Stimulated activated CD4-positive, alpha-beta T cell treated with anti-CD3 and anti-CD28 coated beads, Interleukin-15, amount 100 ng/mL, for 48 hours (primary cell): ENCODE measurements at places on chromosomes 7 and 10.

DNA sequence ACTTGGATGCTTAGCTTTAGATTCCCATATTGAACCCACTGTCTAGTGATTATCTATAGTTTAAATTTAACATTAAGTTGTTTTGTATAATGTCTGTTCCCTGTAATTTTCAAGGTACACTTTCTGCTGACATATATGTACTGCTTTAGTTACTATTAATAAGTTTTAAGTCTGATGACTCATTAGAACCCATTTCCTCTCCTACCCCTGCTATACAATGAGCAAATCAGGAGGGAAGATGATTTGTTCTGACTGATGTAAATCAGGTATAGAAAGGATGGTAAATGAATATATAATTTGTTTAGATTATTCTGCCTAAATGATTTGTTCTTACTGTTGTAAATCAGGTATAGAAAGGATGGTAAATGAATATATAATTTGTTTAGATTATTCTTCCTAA lies 691.8 kb downstream of the NXPH1 start:
- no peak for DNase-seq

DNA sequence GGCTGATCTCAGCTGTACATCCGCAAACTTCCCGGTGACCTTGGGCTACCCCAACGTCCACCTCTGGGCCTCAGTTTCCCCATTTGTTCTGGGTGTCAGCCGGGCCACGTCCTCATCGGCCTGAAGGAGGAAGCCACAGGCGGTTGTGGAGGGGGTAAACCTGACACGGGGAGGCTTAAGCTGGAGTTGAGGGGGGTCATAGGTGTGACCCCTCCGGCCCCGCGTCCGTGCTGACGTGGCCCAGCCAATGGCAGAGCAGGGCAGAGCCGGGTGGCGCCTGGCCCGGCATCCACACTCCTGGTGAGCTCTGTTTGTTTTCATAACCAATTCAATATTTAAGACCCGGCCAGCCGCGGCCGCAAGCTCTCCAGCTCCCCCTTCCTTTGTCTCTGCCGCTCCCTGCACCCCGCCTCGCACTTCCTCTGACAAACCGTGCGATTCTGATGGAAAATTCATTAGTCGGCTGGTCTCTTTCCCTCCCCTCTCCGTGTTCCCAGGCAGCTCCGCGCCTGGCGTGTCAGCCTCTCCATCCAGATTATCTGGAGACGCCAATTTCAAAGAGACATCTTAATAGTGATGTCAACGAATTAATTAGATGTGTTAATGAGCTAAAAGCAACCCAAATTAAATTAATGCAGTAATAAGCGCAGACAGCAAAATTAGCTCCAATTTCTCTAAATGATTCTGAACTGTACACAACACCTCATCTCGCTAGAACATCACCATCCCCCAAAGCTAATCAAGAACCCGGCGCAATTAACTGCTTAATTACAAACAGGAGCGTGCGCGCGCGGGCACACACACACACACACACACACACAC lies 55.4 kb downstream of the MICALL2 start:
- DNase-seq = no peak

GRCh38 chr7:128235471-128235870 lies 5.6 kb upstream of the LEP start:
- no peak for DNase-seq

DNA sequence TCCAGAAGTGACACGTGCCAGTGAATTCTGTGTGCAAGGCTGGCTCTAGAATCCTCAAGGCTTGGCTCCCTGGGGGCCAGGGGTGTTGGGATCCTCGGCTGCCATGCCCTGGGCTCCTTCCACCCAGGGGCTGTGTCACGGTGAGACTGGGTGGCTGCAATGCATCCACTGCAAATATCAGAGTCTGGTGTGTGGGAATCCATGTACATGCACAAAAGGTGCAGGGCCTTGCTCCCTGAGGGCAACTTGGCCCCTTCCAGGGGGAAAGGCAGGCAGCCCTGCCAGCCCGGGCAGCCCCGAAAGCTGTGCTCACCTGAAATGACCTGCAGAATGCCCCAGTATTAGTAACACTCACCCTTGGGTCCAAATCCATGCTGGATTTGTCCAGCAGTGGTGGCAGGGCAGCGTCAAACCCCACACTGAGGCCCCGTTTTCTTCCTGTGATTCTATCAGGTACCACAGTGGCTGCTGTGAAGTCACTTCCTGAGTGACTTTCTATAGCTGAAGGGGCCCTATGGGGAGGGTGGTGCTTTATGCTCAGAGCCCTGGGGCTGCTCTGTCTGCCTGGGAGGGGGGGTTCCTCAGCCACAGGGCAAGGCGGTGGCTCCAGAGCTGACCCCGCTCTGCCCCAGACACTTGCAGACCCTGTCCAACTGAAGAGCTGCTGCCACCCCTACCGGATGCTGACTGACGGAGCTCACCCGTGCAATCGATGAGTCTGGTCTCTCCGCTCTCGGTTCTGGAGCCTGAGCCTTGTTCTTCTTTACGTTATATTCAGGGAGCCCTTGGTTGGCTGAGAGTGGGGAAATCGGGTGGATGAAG lies 317.7 kb downstream of the GLRX3 start:
- no peak for DNase-seq

DNA sequence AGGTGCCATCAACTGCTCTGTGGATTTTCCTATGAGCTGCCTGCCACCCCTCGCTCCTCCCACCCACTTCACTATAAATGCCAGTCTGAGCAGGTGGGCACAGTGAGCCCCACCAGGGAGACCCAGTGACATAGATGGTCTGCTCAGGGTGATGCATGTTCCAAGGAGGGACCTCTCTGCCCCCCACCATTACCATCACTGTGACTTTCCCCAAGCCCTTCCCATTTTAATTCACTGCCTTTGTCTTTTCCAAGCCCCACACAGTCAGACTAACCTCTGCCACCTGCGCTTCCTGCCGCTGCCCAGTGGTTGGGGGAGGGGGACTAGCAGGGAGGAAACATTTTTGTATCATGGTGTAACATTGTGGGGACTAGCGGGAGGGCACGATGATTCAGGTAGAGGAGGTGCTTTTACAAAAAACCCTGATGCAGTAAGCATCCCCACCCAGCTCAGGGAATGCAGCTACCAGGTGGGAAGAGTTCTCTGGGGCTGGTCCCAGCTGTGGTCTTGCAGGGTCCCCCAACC lies 24.6 kb downstream of the PRSS2 start:
- DNase-seq = no peak

DNA sequence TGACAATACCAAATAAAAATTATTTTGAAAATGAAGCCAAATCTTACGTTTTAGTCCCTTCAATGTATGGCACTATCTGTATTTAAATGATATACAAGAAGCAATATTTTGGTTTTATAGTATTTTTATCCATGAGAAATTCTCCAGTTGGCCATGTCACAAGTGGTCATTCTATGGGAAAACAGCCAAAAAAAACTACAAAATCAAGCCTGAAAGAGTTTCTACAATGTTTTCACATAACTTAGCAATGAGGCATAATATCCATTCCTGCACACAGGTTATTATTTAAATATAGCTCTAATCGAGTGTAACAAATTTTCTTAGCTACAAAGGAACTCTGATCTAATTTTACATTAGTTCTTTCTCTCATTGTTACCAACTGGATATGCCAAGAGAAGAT lies 5.4 kb downstream of the RAB11FIP2 start:
- no peak for DNase-seq

DNA sequence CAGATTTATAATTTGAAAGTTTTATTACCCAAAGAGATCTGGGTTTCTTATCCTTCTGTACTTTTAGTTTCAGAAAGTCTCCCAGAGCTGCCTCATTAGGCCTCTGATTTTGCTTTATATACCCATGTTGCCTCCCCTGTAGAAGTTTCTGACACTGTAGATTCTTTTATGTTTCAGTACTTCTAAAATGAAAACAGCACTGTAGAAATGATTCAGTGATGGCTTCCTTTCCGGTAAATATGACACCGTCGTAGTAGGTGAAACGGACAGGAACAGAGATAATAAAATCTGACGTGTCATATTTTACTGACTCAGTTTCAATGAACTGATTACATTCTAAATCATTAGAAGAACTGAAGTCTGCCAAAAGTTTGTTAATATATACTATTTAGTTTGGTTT lies 272.7 kb downstream of the TWIST1 start:
- no peak for DNase-seq

- DNase-seq = no peak
These were observed 26.2 kb upstream of the AOAH start for GRCh38 chr7:36750451-36750850.

DNA sequence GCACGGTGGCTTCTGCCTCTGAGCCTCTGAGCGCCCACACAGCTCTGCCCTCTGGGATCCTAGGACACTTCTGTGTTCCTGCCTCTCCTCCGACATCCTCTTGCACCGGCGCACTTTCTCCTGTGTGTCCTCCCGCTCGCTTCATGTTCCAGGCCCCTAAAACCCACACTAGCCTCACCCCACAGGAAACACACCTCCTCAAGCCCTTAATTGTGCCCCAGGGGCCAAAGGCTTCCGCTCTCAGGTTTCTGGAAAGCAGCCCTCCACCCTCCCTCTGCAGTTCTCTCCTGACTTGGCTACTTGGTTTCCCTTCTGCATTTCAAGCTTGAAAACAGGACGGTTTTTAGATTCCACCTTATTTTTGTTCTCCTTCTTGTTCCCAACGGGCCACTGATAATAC lies 7.3 kb downstream of the GFRA1 start:
- DNase-seq = no peak
